ENCODE measurements at places on chromosomes 4 and X.

- DNase-seq, result no peak
Measured at GRCh38 chrX:110965409-110966090, 130.4 kb upstream of the PAK3 start.

GRCh38 chr4:13833171-13833804, 205.8 kb upstream of the BOD1L1 start:
- DNase-seq, result no peak

GRCh38 chr4:82903737-82904136, 3.2 kb downstream of the THAP9 start:
- DNase-seq, result no peak

- DNase-seq, result no peak
Measured at GRCh38 chr4:26171941-26172340, 148.9 kb upstream of the RBPJ start.

DNA sequence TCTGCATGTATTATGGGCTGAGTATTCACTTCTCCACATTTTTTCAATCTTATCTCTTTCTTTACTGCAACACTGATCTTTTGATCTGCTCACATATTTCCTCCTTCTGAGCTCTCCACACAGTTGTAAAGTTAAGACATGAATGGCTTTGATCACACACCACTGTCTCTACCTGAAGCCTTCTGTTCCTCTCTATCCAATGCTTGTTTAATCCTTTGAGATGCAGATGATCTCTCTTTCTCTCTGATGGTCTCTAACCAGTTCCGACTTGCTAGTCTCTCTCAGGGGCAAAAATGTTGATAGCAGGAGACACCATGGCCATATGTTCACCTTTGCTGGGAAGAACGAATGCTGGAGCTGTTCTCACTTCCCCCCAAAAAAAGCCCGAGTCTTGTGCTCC, 162.4 kb downstream of the UNC5C start:
- no peak for DNase-seq

DNA sequence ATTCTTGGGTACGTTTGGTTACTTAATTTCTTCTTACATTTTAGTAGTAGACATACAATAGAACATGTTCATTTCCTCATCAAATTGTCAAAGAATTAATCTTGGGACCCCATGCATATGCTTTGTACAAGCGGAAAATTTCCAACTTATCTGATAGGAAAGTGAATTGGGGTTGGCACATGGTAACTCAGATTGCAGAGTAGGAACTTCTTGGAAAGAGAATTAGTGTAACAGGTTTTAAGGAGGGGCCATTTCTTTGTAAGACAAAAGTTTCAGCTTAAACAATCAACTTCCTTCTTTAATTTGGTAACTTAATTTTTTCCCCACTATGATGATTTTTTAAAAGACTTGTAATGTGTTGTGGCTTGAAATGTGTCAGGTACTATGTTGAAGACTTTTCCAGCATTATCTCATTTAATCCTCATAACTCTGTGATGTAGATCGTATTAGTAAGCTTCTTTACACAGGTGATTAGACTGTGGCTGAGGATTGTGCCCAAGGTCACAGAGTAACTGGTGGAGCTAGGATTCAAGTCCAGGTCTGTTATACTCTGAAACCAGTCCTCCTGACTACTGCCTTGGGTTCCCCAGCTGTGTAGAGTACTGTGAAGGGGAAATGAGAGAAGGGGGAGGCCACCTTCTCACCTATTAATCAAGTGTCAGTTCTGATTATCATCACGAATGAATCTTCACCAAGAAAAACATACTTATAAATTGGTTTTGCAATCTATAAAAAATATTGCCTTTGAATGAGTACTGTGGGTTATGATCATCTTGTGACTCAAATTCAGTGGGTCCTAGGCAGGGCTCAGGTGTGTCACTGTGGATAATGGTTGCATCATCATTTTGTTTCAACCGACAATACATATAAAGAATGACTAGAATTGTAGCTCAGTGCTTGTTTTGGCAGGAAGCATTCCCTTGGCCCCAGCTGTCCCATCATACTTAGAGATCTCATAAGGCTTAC, 4.3 kb downstream of the GK start:
- DNase-seq, result no peak

DNA sequence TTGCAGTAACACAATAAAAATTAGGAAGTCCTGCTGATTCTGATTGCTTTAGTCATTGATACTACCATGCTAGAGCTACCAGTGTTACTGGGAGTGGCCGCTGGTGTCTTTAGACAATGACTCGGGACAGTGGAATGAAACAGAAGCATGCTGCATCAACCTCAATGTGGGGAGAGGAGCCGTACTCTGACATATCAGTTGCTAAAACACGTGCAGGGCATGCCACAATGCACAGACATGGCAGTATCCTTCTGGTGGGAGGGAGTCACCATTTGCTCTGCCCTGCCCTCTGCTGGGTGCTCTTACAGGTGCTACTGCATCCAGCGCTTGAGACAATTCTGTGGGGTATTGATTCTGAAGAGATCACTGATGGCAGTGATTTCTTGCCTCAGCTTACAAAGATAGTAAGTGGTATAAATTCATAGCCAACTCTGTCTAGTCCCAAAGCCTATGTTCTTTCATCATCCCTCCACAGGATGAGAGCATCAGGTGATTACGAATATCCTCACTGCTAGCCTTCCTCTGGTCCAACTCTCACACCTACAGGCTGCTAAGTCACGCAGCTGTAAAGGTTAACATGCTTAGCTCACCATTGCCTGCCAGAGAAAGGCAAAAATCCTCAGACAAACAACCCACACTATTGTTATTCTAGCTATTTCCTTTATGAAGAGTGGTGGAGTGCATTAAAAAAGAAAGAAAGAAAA, 43.7 kb downstream of the NSG1 start:
- peak; percentile 44 for DNase-seq

GRCh38 chrX:130304587-130305368, 34.9 kb upstream of the SLC25A14 start:
- DNase-seq, result no peak

DNA sequence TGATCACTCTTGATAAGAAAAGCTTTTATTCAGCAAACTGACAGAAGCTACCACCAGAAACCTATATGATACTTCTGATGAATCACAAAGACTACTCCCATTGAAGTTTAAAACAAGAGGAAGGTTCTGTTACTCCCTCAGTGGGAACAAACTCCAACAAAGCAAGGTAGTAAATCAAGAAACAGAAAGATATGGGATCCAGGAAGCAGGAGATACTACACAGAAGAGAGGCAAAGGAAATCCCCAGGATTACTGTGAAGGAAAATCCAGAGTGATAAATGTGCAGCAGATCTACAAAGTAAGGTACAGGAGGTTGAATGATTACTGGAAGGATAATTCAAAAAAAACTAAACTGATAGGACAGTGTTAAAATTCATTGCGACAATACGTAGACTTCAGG, 222.4 kb downstream of the HHIP start:
- no peak for DNase-seq

DNA sequence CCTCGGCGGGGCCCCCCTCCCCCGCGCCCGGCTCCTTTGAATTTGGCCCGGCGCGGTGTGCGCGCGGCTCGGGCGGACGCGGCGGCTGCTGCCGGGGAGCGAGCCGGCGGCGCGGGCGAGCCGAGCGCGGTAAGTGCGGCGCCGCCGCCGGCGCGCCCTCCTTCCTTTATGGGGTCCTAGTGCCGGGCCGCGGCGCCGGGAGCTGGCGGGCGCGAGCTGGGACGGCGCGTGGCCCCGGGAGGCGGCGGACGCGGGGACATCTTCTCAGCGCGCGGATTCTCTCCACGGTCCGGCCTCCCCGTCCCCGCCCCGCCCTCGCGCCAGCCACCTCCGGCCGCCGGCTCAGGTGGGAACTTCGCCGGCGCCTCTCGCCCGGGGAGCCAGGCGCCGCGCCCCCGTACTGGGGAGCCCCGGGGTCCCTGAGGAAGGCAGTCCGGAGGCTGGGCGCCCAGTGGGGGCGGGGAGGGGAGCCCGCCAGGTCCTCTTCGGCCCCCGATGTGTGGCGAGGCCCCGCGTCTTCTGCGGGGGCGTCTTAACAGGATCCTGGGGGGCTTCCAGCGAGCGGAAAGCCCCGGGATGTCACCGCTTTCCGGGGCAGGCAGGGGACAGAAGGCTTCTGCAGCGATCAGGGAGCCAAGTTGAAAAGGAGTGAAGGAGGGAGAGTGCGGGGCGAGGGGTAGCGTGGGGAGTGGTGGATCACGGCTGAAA, 98.4 kb upstream of the TENM3 start:
- peak; percentile 66 for DNase-seq

DNA sequence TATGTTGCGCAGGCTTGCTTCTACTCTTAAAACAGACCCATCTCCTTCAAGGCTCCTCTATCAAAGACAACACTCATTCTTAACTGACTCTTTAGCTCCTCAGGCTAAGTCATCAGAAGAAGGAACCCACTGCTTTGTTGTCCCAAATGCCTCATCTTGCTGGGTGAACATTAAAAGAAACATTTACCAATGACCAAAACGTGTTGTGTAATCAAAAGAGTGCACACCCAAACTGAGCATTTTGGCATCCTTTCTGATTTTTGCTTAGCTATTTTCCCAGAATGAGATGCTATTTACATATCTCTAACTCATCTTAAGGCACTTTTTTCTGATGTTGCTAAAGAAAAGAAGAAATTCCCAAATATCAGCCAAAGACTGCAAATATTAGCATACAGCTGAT, 131.7 kb upstream of the VCX3A start:
- no peak for DNase-seq

- no peak for DNase-seq
Measured at GRCh38 chr4:137387924-137388323, 144.4 kb downstream of the PCDH18 start.

- no peak for DNase-seq
Measured at GRCh38 chr4:160251522-160252170, 1148.8 kb downstream of the RAPGEF2 start.

- no peak for DNase-seq
Measured at GRCh38 chrX:124395145-124395880, 49.0 kb downstream of the SH2D1A start.

- no peak for DNase-seq
Measured at GRCh38 chr4:98444371-98444770, 183.2 kb downstream of the RAP1GDS1 start.

DNA sequence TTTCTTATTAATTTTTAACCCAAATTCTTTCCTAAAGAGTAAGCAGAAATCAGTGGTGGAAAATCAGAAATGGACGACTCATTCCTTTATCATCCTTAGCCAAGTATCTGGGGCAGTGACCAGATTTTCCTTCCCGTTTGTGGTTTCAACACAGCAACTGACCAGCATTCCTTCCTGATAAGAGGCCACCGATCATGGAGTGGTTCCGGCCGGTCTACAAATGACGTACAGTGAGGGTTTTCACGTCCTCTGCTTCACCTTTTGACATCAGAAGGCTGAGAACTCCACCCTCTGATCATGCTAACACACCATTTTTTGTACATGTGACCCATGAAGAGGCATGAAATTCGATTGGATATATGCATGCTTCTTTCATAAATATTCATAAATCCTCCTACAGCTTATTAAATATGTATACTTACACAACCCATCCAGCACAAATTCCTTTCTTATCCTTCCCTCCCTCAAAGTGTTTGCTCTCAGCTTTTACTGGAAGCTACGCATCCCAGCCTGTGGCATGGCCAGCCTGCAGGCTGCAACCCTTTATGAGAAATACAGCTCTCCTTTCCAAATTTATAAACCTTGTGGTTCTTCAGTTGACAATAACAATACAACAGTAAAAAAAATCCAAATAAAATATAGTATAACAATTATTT, 173.0 kb upstream of the CASK start:
- no peak for DNase-seq

DNA sequence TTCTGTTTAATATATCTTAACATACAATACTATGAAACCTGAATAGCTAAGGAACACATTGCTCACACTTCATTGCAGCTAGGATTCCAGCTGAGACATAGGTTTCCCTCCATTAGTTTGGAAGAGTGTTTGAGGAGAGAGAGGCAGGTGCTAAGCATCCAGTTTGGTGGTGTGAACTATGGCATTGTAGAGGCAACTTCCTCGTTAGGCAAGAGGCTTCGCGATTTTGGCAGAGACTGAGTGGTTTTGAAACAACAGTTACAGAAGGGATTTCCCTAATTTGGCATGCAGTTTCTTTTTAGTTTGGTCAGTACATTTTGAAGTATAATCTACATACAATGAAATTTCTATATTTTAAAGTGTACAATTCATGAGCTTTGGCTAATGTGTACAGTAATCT, 117.1 kb upstream of the BMP3 start:
- no peak for DNase-seq

DNA sequence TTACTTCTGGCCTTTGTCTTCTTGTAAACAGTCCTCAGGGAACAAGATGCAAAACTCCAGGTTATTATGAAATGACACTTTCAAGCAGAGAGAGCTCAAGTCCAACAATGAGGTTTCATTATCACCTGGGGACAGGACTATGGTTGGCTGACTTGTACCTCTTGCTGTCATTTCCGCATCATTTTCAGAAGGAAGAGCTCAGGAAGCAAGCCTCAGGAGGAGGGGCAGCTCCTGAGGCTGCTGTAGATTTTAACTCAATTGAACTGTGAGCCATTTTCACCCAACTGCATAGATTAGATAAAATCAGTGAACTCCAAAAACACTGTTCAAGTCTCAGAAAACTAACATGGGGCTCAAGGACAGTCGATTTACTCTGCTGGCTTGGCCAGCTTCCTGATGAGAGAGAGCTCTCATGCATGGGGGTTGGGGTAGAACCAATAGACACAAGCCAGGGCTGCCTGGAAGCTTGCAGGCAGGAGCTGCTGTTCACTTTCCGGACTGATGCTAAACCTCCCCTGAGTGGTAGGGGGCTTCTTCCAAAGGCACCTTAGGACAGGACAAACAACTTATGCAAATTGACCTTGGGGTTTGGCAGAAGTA, 23.6 kb downstream of the TMEM255A start:
- DNase-seq, result no peak

GRCh38 chr4:6594826-6595355, 19.9 kb downstream of the MAN2B2 start:
- DNase-seq, result no peak

DNA sequence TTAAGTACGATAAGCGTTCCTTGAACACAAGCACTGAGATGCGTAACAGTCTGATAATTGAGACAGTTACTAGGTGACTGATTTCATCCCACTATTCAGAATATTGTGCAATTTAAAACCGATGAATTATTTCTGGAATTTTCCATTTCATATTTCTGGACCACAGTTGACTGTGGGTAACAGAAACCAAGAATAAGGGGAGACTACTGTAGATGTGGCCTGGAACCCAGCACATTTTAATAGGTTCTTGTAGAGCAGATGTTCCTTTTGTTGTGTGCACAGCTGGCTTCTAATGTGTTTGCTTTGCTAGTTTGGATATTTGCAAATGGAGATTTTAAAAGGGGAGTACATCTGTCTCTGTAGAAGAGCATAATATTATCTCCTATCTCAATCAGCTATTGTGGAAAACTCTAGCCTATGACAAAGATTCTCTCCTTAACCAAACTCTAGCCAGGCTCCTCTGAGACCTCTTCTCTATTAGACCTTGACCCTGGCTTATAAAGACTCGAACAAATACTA, 16.4 kb downstream of the NAAA start:
- no peak for DNase-seq

All from aorta (tissue), 5 donors.